Activated T-helper 17 cell treated with anti-CD3 and anti-CD28 coated beads, Interleukin-2, amount 50 U/mL, for 72 hours (primary cell): ENCODE measurements at places on chromosomes 5 and 9. TPM values are rescaled to one million over a fixed set of nuclear protein-coding genes. Genes with fewer than 3 reads are reported as not detected.

Gene C5orf52
- total RNA-seq = not detected

Gene SEMA6A
- total RNA-seq = 0.50 TPM

DNA sequence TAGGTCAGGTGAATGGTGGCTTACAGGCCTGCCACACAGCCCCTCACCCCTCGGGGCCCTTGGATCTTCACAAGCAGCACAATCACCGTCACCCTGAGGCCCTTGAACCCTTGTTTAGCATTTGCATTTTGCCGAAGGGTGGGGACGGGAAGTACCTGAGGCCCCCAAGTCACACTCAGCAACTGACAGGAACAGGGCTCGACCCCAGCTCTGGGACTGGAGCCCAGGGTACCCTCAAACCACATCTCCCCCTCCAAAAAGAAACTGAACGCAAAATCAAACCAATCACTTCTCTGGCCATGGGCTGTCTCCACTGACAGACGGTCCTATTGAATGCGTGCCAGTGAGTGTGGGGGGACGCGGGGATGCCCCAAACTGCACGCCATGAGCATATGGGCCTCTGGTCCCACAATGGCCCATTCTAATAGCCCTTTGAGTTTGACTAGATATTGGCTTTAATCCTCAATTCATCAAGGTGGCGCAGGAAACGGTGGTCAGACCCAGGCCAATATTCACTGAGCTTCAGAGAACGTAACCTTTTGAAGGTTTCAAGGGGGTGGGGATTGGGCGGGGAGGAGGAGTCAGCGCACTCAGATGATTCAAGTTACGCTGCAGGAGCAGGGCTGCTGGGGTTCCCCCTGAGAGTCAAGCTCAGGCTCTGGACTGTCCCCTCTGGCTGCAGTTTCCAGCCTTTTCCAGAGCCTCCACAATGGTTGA lies 176.0 kb downstream of the DAB2IP start:
- no peak overlapping the region for H3K27ac ChIP-seq
- no peaks in the 10 kb centered on the region for H3K4me1 ChIP-seq
- no peaks in the 10 kb centered on the region for H3K27me3 ChIP-seq
- no peaks in the 10 kb centered on the region for H3K36me3 ChIP-seq
- H3K4me3 ChIP-seq = no peak overlapping the region

GRCh38 chr5:73895471-73895870 lies 269.5 kb downstream of the ARHGEF28 start:
- no peak overlapping the region for H3K4me3 ChIP-seq
- peak; percentile 53 for ATAC-seq
- H3K36me3 ChIP-seq = no peaks in the 10 kb centered on the region
- H3K4me1 ChIP-seq = no peaks in the 10 kb centered on the region
- peaks cover 52% of the 10 kb centered on the region for H3K27me3 ChIP-seq
- H3K27ac ChIP-seq = no peak overlapping the region

DNA sequence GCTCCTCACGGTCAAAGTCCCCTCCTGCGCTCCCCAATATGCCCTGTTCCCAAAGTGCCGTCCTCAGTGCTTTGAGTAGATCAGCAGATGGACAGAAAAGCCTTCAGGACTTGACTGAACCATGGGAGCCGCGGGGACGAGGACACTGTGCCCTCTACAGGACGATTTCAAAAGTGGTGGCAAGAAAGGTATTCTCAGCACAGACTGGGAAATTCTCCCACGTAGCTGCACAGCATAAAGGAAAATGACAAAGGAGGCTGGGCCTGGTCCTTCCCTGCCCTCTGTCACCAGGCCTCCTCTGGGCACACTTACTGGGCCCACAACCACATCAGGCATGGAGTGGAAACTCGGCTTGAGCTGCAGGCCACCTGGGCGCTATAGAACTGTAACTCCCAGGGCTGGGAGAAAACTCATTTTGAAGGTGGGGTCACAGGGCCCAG lies 16.7 kb upstream of the MTMR12 start:
- peak; percentile 96 for ATAC-seq
- no peaks in the 10 kb centered on the region for H3K27me3 ChIP-seq
- peaks cover 4% of the 10 kb centered on the region for H3K4me1 ChIP-seq
- no peak overlapping the region for H3K4me3 ChIP-seq
